Esophagus (tissue), 2 donors: ENCODE measurements at places on chromosomes 3 and 15. TPM values are rescaled to one million over a fixed set of nuclear protein-coding genes. Genes with fewer than 3 reads are reported as not detected.

Gene GPR27
- polyA plus RNA-seq, result 3.2 TPM

Gene IL17RE
- polyA plus RNA-seq, result 24.9 TPM

Gene LSAMP
- polyA plus RNA-seq, result 0.10 TPM

Gene SLC9C1
- polyA plus RNA-seq, result not detected

Gene NANOGP8
- polyA plus RNA-seq, result not detected

Gene PLSCR2
- not detected for polyA plus RNA-seq

Gene SLC49A4
- polyA plus RNA-seq, result 14.3 TPM

Gene CHRNA5
- 1.5 TPM for polyA plus RNA-seq

Gene CTXN2
- not detected for polyA plus RNA-seq

Gene KAT2B
- 20.1 TPM for polyA plus RNA-seq

Gene LYZL4
- polyA plus RNA-seq, result not detected

Gene RAMAC
- polyA plus RNA-seq, result 28.2 TPM

Gene MEX3B
- 0.42 TPM for polyA plus RNA-seq

Gene CCDC39
- not detected for polyA plus RNA-seq

Gene EFL1
- 7.5 TPM for polyA plus RNA-seq

Gene CHRM5
- not detected for polyA plus RNA-seq

Gene MNS1
- polyA plus RNA-seq, result 2.5 TPM

Gene DUOX1
- 111 TPM for polyA plus RNA-seq

Gene CD200
- 3.0 TPM for polyA plus RNA-seq

Gene SLC22A13
- polyA plus RNA-seq, result 0.53 TPM

Gene TP63
- polyA plus RNA-seq, result 37.8 TPM

Gene ZMYND10
- polyA plus RNA-seq, result 0.29 TPM

Gene FANCD2OS
- polyA plus RNA-seq, result 0.22 TPM

Gene ADAMTSL3
- 0.18 TPM for polyA plus RNA-seq

Gene CLDN1
- 28.8 TPM for polyA plus RNA-seq

Gene CRYGS
- polyA plus RNA-seq, result 1.4 TPM

Gene CTXND1
- 0.02 TPM for polyA plus RNA-seq

Gene PLSCR5
- not detected for polyA plus RNA-seq

Gene IMPG2
- polyA plus RNA-seq, result 0.02 TPM

Gene FBXO40
- not detected for polyA plus RNA-seq

Gene HRG
- polyA plus RNA-seq, result not detected

Gene LRTM1
- polyA plus RNA-seq, result not detected

Gene SLC28A2
- polyA plus RNA-seq, result not detected

Gene ITGA11
- polyA plus RNA-seq, result 0.45 TPM

Gene SNX22
- polyA plus RNA-seq, result 0.72 TPM

Gene PPM1L
- polyA plus RNA-seq, result 3.0 TPM

Gene GCNT3
- 8.3 TPM for polyA plus RNA-seq

Gene SLC27A2
- polyA plus RNA-seq, result 2.7 TPM

Gene SERF2
- polyA plus RNA-seq, result 2,170 TPM

Gene ZKSCAN7
- 0.56 TPM for polyA plus RNA-seq

Gene ZIC1
- not detected for polyA plus RNA-seq

Gene DUOXA2
- polyA plus RNA-seq, result 8.4 TPM

Gene CFAP91
- polyA plus RNA-seq, result 0.44 TPM

Gene ISLR2
- polyA plus RNA-seq, result 0.10 TPM

Gene COX5A
- polyA plus RNA-seq, result 331 TPM

Gene IL5RA
- not detected for polyA plus RNA-seq

Gene ZBTB47
- polyA plus RNA-seq, result 3.5 TPM

Gene GOLGA8R
- 1.1 TPM for polyA plus RNA-seq

Gene EPHA3
- 0.18 TPM for polyA plus RNA-seq

Gene NSMCE3
- polyA plus RNA-seq, result 3.0 TPM

Gene TM4SF18
- polyA plus RNA-seq, result 0.53 TPM

Gene LRRFIP2
- 59.3 TPM for polyA plus RNA-seq

Gene GPR62
- polyA plus RNA-seq, result 0.05 TPM
